Sigmoid colon (tissue), 7 donors: ENCODE measurements at places on chromosomes 2 and 18. TPM values are rescaled to one million over a fixed set of nuclear protein-coding genes. Genes with fewer than 3 reads are reported as not detected.

DNA sequence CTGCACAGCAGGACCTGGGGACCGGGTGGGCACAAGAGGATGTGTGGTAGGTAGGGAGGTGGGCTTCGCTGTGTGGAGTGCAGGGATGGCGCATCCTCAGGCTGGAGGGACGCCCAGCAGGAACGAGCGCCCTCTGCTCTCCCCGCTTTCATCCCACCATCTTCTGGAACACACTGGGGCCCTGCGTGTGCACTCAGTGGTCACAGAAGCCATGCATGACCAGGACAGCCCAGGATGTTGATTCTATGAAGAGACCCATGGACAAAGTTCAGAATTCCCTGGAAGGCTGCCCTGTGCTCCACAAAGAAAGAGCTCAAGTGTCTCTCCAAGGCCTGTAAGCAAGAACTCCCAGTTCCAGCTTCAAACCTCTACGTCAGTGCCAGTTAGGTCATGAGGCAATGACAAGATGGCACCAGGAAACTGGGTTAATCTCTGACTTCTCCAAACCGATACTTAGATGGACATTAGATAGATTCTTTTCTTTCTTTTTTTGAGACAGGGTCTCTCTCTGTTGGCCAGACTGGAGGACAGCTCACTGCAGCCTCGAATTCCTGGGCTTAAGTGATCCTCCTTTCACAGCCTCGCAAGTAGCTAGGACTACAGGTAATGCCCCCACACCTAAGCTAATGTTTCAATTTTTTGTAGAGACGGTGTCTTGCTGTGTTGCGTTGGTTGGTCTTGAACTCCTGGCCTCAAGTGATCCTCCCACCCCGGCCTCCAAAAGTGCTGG is 3.4 kb downstream of the SLC66A2 start:
- DNase-seq, result peak; percentile 47

GRCh38 chr2:240722796-240723735 is 31.4 kb downstream of the AQP12A start:
- DNase-seq, result no peak

- no peak for DNase-seq
These were observed 99.4 kb upstream of the STPG4 start for GRCh38 chr2:47254464-47254863.

DNA sequence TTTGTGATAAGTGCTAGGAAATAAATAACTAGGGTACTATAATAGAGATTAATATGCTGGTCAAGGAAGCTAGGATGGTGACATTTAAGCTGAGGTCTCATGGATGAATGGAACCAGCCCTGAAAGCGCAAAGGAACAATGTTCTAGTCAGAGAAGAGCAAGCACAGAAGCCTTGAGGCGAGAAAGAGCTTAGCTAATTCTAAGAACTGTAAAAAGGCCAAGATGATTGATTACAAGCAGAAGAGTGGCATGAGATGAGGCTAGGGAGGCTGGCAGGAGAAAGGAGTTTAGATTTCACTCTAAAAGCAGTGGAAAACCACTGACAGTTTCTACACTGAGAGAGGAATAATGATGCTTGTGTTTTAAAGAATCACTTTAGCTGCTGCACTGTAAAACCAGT is 3.4 kb upstream of the YIPF4 start:
- DNase-seq, result no peak

- peak; percentile 42 for DNase-seq
These were observed 12.6 kb upstream of the KCNG2 start for GRCh38 chr18:79784965-79785770.

- DNase-seq, result no peak
These were observed 7.0 kb downstream of the EIF2AK2 start for GRCh38 chr2:37149626-37150322.

GRCh38 chr18:853471-853870 is 41.4 kb upstream of the YES1 start:
- no peak for DNase-seq

Gene STK17B
- total RNA-seq, result 15.7 TPM
